ENCODE measurements at places on chromosomes 6 and 20. TPM values are rescaled to one million over a fixed set of nuclear protein-coding genes. Genes with fewer than 3 reads are reported as not detected.

RNF182 gene
- not detected for total RNA-seq

KCNQ5 gene
- 4.3 TPM for total RNA-seq

BPI gene
- not detected for total RNA-seq

TRIM40 gene
- not detected for total RNA-seq

ULBP3 gene
- 2.2 TPM for total RNA-seq

SLC44A4 gene
- total RNA-seq, result 0.38 TPM

CLIC5 gene
- total RNA-seq, result 8.4 TPM

ZNF341 gene
- 5.8 TPM for total RNA-seq

ZNF165 gene
- total RNA-seq, result 0.50 TPM

HEY2 gene
- total RNA-seq, result not detected

OTOR gene
- total RNA-seq, result not detected

RIPOR2 gene
- total RNA-seq, result 234 TPM

PTK6 gene
- total RNA-seq, result 2.1 TPM

SLC22A16 gene
- total RNA-seq, result not detected

PBOV1 gene
- not detected for total RNA-seq

RSPH3 gene
- total RNA-seq, result 3.4 TPM

MYLK2 gene
- total RNA-seq, result 0.33 TPM

COL19A1 gene
- total RNA-seq, result 0.03 TPM

SLC16A10 gene
- total RNA-seq, result 1.4 TPM

NMBR gene
- not detected for total RNA-seq

YIPF3 gene
- 71.5 TPM for total RNA-seq

PLN gene
- not detected for total RNA-seq

KHDRBS2 gene
- total RNA-seq, result not detected

SPDEF gene
- not detected for total RNA-seq

MYLK4 gene
- 0.15 TPM for total RNA-seq

GLP1R gene
- total RNA-seq, result not detected

TGM3 gene
- not detected for total RNA-seq

LTB gene
- 1,185 TPM for total RNA-seq

SEMG1 gene
- total RNA-seq, result not detected

TRIM10 gene
- 0.08 TPM for total RNA-seq

TP53INP2 gene
- 3.3 TPM for total RNA-seq

ZNF391 gene
- 1.6 TPM for total RNA-seq

DDO gene
- total RNA-seq, result not detected

FIG4 gene
- total RNA-seq, result 14.4 TPM

RAB23 gene
- 3.5 TPM for total RNA-seq

FHL5 gene
- not detected for total RNA-seq

BPIFB4 gene
- total RNA-seq, result not detected

RBM38 gene
- total RNA-seq, result 119 TPM

MRAP2 gene
- not detected for total RNA-seq

TMEM170B gene
- 0.48 TPM for total RNA-seq

IPCEF1 gene
- total RNA-seq, result 13.8 TPM

GMPR gene
- 4.0 TPM for total RNA-seq

BNIP5 gene
- total RNA-seq, result not detected

SLC24A3 gene
- not detected for total RNA-seq

TMEM244 gene
- total RNA-seq, result 0.43 TPM

MOG gene
- not detected for total RNA-seq

DNMT3B gene
- total RNA-seq, result 2.4 TPM

RPS18 gene
- 2,403 TPM for total RNA-seq

PRPH2 gene
- not detected for total RNA-seq

KIAA0408 gene
- 11.6 TPM for total RNA-seq

GNL1 gene
- total RNA-seq, result 62.1 TPM

KIF25 gene
- not detected for total RNA-seq

Measured in activated CD4-positive, alpha-beta memory T cell treated with anti-CD3 and anti-CD28 coated beads, Interleukin-2, amount 10 ng/mL, durations not matched to agents 7 days and 5 days (primary cell).